ENCODE measurements at places on chromosomes 6 and 20. TPM values are rescaled to one million over a fixed set of nuclear protein-coding genes. Genes with fewer than 3 reads are reported as not detected.

Gene ZSCAN12
- total RNA-seq, result 6.2 TPM

Gene OXT
- total RNA-seq, result not detected

Gene FNDC1
- 14.2 TPM for total RNA-seq

Gene CCR6
- total RNA-seq, result not detected

Gene HIVEP1
- 33.3 TPM for total RNA-seq

Gene SLC2A4RG
- 49.7 TPM for total RNA-seq

Gene LGSN
- 0.32 TPM for total RNA-seq

Gene MYBL2
- 1.1 TPM for total RNA-seq

Gene GHRH
- total RNA-seq, result not detected

Gene POM121L2
- total RNA-seq, result not detected

Gene FOXO3
- 66.1 TPM for total RNA-seq

Gene PRDM13
- total RNA-seq, result not detected

Gene NKAPL
- 0.55 TPM for total RNA-seq

Gene DOK5
- total RNA-seq, result 48.6 TPM

Gene PDE10A
- 6.8 TPM for total RNA-seq

Gene BPI
- total RNA-seq, result not detected

Gene TMEM74B
- total RNA-seq, result 0.96 TPM

DNA sequence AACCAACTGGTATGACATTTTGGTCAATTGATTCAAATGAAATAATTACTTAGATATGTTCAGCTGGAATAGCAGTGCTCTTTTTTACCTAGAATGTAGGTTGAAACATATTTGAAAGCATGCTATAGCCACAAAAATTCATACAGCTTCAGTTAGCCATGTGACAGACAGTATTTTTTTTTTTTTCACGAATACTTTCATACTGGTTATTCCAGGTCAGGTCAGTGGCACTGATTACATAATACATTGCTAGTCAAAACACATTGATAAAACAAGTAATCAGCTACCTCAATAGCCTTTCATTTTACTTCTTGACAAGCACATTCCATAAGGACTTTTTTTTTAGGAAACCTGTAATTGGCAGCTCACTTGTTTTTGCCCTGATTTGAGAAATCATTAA lies 222.6 kb downstream of the EYA4 start:
- DNase-seq, result no peak

DNA sequence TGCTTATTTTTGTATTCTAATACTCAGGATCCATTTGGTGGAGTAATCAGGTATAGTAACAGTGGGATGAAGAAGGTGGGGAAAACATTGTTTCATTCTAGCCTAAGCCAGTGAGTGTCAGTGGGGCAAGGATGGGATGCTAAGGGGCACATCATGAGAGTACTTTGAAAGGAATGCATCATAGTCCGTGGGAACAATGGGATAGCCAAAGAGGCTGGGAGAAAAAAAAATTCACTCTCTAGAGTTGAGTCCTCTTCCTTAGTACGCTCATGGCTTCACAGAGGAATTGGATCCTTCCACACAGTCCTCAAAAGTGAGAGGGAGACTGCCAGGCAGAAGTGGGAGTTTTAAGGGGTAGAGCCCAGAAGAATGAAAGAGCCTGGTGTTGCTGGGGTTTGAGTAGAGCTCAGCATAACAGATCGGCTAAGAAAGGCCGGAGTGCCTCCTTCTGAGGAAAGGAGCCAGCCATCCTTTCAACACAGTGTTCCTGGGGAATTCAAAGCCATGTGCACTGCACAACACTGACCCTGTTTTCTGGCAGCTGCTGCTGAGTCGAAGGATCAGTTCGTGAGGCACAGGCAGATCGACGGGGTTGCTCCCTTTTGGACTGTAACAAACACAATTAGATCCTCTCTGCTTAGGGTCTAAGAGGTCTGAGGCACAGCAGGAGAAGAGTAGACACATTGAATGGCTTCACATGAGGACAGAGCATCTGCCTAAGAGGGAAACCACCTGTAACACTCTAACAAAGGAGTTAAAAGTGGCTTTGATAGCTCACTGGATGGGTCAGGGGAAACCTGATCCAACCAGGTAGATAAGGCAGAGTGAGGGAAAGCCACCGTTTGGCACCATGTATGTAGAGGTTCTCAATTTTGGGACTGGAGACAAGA lies 61.2 kb downstream of the ELOVL5 start:
- DNase-seq, result no peak

- peak; percentile 62 for DNase-seq
Observed at GRCh38 chr6:158060455-158061360, 79.0 kb downstream of the SYNJ2 start.

GRCh38 chr6:131678442-131678841 lies 22.8 kb downstream of the OR2A4 start:
- DNase-seq, result no peak

- DNase-seq, result no peak
Observed at GRCh38 chr6:70864401-70864800, 92.5 kb downstream of the B3GAT2 start.

GRCh38 chr6:149271348-149272340 lies 45.9 kb upstream of the TAB2 start:
- DNase-seq, result peak; percentile 28

GRCh38 chr6:74671558-74672025 lies 534.3 kb downstream of the COL12A1 start:
- no peak for DNase-seq

- no peak for DNase-seq
Observed at GRCh38 chr6:95587989-95588388, 10.7 kb downstream of the MANEA start.

GRCh38 chr6:51768087-51768486 lies 319.3 kb downstream of the PKHD1 start:
- DNase-seq, result no peak

- no peak for DNase-seq
Observed at GRCh38 chr6:144757299-144757698, 472.2 kb downstream of the UTRN start.

DNA sequence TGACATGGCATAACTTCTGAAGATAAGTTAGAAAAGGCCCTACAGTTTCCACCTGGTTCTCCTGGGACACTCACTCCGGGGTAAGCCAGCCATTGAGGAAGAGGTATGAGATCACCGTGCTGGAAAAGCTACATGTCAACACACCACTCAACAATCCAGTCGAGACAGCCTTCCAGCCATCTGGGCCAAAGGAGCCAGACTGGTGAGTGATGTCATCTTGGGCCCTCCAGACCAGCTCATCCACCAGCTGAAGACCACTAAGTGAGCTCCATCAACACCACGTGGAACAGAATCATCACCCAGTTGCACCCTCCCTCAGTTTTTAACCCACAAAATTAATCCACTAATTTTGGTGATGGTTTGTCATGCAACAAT lies 32.3 kb upstream of the RSPO4 start:
- no peak for DNase-seq

- peak; percentile 43 for DNase-seq
Observed at GRCh38 chr6:168313431-168314011, 6.1 kb downstream of the DACT2 start.

- DNase-seq, result no peak
Observed at GRCh38 chr6:43120101-43120763, 44.1 kb downstream of the PTK7 start.

GRCh38 chr6:37222125-37222967 lies 35.2 kb upstream of the TBC1D22B start:
- peak; percentile 81 for DNase-seq

GRCh38 chr6:25556516-25556915 lies 95.5 kb upstream of the SCGN start:
- DNase-seq, result peak; percentile 84

- no peak for DNase-seq
Observed at GRCh38 chr20:15317546-15318232, 980.3 kb upstream of the FLRT3 start.

DNA sequence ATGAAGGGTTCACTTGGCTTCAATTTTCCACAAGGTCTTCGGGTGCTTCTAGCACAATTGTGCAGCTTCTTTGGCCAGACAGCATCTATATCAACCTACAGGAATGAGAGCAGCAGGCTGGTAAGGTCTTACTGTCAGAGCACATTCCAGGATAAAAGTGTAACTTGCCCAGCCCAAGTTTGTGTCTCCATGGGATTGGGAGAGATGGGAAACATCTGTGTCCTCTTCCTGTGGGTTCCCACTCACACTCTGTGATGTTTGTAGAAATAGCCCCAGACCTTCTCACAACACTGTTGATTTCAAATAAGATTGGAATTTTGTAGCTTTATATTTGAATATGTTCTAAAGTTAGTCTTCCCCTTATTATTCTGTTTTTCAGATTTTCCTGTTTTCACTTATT lies 83.4 kb upstream of the RGS17 start:
- DNase-seq, result no peak

- no peak for DNase-seq
Observed at GRCh38 chr6:23994013-23994412, 132.0 kb upstream of the NRSN1 start.

DNA sequence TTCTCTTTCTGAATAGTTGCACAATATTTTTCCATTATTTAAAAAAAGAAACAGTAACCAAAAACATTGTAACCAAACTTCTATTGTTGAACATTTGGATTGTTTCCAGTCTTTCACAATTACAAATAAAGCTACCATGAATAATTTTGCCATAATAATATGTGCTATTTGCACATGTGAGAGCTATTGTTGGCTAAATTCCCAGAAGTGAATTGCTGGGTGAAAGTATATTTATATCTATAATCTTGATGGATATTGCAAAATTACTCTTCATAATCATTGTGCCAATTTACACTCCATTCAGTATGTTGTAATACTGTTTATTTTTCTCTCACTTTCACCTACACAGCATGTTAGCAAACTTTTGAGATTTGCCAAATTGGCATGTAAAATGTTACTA lies 36.6 kb upstream of the SLC22A16 start:
- no peak for DNase-seq

- peak; percentile 42 for DNase-seq
Observed at GRCh38 chr6:26032340-26033084, 54.7 kb upstream of the HFE start.

GRCh38 chr6:142030115-142030619 lies 102.6 kb upstream of the GJE1 start:
- DNase-seq, result no peak

DNA sequence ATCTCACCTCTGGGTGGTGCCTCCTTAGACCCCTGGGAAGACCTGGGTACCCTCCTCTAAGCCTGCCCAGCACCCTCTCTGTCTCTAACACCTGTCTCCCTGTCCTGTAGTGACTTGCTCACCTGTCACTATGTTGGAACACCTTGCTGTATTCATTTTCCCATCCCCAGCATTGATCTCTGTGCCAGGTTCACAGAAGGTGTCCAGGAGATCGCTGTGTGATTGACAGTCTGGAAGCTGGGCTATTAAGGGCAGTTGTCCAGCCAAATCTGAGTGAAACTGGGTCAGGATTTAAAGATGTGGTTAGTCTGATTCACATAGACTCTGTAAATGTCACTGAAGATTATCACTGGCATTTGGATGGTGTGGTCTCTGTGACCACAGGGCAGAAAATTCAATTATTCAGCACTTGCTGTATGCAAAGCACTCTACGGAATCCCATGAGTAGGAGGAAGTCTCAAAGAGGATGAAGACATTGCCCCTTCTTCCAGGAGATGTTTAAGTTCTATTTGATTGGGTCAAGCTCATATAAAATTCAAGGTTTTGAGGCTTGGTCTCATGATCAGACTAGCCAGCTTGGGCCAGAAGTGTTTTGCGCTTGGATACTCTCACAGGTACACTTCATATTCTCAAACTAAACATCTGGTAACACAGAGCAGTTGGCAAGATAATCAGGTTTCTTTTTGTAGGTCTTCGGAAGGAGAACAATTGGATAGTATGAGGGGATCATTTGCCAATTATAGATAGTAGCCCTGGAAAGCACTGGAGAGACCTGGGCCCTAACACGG lies 57.8 kb upstream of the TAGAP start:
- no peak for DNase-seq

- no peak for DNase-seq
Observed at GRCh38 chr20:13401596-13401995, 180.5 kb downstream of the ISM1 start.

DNA sequence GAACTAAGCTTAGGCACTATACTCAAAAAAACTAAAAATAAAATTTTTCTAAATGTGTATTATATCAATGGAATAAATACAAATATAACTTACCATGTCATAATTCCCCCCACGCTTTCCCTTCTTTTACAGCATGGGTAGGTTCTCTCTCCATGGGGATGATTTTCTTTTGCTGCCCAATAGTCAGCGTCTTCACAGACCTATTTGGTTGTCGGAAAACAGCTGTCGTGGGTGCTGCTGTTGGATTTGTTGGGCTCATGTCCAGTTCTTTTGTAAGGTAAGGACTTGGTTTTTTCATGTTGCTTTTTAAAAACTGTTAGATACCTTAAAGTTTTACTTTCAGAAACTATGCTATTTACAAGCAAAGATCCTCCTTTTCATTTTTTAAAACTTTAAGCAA lies 85.3 kb downstream of the SLC16A10 start:
- DNase-seq, result no peak

- no peak for DNase-seq
Observed at GRCh38 chr6:39898625-39899024, 35.6 kb downstream of the MOCS1 start.

GRCh38 chr20:62147125-62147524 lies 3.6 kb downstream of the SS18L1 start:
- DNase-seq, result no peak

DNA sequence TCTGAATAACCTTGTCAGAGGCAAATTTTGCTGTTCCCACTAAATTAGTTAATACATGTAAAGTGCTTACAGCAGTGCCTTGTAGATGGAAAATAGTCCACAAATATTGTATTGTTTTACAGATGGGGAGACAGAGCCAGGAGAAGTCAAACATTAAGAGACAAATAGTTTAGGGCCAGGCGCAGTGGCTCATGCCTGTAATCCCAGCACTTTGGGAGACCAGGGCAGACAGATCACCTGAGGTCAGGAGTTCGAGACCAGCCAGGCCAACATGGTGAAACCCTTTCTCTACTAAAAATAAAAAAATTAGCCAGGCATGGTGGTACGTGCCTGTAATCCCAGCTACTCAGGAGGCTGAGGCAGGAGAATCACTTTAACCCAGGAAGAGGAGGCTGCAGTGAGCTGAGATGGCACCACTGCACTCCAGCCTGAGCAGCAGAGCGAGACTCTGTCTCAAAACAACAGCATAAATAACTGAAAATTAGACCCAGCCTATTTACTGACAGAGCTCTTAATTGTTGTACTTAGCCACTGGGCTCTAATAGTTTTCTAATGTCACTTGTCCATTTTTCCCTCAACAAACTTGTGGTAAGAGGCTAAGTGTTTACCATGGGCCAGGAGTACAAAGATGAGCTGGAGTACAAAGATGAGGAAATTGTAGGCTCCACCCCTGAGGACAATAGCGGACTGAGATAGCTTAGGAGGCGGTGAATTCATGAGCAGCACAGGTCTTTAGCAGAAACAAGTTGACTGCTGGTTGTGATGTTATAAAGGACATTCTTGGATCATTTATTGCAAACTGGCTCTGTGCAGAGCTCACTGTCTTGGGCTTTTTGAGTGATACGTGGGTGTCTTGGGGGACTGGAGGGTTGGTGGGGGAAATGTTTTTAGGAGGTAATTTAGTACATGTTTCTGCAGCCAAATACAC lies 6.4 kb downstream of the ZSWIM3 start:
- DNase-seq, result no peak

Data from transverse colon (tissue), 4 donors.